ENCODE measurements at places on chromosomes 2 and 18.

GRCh38 chr2:237774811-237775553 lies 23.6 kb upstream of the RBM44 start:
- DNase-seq = no peak

- no peak for DNase-seq
Measured at GRCh38 chr2:86337244-86337835, at the start of gene REEP1. REEP1 (minus strand) TSS chr2:86337626; CDS start chr2:86337510, 116 bp downstream.

DNA sequence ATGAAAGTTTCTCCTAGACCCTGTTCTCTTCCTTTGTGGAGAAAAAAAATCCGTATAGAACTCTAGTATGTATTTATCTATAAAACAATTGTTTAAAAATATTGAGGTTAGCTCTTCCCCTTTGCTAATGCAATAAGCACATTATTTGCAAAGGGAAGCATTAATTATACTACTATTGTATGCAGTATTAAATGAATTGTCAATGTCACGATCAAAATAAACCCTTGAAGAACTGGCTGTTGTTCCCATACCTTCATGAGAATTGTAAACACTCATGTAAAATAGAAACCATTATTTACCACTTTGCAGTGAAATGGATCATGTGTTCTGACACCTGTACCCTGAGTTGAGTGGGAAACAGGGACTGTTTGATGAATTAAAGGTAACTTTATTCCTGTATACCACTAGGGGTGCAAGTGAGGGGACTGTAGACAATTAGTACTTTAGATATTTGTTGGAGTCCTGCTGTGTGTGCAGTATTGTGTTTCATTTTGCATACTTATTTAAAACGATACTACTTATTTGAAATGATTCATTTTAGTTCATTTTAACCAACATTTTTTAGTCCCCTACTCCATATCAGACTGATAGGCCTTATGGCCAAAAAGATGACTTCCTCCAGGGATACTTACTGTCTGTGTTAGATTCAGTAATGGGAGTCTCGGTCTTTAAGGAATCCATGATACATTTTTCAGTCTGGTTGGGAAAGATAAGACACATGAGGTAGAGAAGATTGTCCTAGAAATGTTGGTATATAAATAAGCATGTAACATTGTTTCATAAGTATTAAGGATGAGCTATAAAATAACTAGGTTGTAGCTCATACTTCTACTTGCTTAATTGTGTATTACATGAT lies 7.9 kb downstream of the PKP4 start:
- no peak for DNase-seq

GRCh38 chr18:11817229-11817628 lies 34.0 kb upstream of the CHMP1B start:
- no peak for DNase-seq

- DNase-seq = no peak
Measured at GRCh38 chr2:119753041-119753929, 6.4 kb upstream of the PTPN4 start.

DNA sequence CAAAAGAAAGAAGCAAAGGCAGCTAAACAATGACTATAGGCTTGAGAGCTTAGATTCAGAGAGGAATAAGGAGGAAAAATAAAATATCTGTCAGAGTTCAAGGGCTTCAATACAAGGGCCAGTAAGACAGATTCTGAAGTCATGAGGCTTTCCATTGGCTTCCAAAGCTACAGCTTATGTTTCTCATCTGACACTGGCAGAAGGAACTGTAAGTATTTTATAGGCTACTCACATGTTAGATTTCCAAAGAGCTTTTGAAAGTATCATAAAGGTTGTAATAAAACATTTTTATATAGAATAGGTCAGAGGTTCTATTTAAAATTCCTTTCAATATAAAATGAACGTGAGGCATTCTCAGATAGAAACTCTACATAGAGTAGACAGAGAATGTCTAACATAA lies 746.6 kb upstream of the NXPH2 start:
- no peak for DNase-seq

GRCh38 chr2:137357634-137358033 lies 592.3 kb downstream of the THSD7B start:
- DNase-seq = no peak

- no peak for DNase-seq
Measured at GRCh38 chr2:55902971-55903370, 20.6 kb downstream of the EFEMP1 start.

DNA sequence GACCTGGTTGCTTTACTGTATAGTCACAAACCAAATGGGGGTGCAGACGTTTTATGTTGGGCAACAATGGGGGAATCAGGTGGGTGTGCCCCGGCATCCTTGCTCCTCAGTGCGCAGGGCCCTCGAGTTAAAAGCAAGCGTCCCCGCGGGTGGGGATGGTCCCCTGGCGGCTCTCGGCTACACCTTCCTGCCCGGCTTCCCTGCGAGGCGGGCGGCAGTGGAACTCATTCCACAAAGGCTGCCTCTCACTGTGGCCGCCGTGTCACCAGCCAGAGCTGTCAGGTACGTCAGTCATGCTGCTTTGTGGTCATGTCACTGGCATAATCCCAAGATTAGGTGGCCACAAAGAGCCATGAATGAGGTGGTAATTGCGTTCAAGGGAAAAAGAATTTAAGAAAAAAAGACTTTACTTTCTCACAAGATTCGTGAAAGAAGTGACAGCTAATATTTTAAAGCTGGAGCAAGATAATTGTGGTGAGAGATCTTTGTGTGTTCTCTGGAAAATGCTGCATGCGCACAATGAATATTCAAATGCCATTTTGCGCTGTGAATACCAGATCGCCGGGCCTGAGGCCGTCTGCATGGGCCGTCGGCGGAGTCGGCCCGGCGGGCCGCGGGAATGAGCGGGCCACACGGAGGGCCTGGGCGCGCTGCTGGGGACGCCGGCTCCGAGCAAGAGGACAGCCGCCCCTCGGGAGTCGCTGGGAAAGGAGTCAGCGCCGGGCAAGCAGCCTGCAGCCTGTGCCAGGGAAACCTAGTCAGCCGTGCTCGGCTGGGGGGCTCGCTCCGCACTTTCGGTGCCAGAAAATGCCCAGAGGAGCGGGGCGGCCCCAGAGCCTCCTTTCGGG lies 82.3 kb upstream of the LDLRAD4 start:
- DNase-seq = no peak

GRCh38 chr2:62687636-62688035 lies 17.9 kb upstream of the EHBP1 start:
- DNase-seq = no peak

DNA sequence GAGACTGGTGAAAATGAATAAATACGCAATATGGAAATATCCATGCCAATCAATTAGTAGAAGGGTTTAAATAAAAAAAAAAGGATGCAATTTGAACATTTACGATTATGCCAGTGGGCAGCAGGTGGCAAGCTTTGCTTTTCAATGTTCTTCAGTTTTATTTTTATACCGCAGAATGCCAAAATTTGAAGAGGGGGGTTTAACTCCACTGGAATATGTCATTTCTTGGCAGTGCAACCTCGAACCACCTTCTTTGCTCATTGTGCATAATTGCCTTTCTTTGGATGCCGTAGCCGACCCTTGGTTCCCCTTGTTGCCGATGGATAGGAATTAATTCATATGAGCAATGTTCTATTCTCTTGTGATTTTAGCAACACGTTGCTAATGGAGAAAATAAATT lies 88.0 kb downstream of the LTBP1 start:
- DNase-seq = no peak

GRCh38 chr18:57149051-57149450 lies 2.2 kb downstream of the BOD1L2 start:
- no peak for DNase-seq

GRCh38 chr2:223465793-223466192 lies 136.4 kb downstream of the SCG2 start:
- no peak for DNase-seq

GRCh38 chr2:161384864-161385263 lies 31.2 kb upstream of the TBR1 start:
- no peak for DNase-seq

GRCh38 chr2:42296226-42296625 lies 64.8 kb downstream of the COX7A2L start:
- DNase-seq = no peak

GRCh38 chr2:30448866-30449265 lies 1.8 kb downstream of the LCLAT1 start:
- no peak for DNase-seq

DNA sequence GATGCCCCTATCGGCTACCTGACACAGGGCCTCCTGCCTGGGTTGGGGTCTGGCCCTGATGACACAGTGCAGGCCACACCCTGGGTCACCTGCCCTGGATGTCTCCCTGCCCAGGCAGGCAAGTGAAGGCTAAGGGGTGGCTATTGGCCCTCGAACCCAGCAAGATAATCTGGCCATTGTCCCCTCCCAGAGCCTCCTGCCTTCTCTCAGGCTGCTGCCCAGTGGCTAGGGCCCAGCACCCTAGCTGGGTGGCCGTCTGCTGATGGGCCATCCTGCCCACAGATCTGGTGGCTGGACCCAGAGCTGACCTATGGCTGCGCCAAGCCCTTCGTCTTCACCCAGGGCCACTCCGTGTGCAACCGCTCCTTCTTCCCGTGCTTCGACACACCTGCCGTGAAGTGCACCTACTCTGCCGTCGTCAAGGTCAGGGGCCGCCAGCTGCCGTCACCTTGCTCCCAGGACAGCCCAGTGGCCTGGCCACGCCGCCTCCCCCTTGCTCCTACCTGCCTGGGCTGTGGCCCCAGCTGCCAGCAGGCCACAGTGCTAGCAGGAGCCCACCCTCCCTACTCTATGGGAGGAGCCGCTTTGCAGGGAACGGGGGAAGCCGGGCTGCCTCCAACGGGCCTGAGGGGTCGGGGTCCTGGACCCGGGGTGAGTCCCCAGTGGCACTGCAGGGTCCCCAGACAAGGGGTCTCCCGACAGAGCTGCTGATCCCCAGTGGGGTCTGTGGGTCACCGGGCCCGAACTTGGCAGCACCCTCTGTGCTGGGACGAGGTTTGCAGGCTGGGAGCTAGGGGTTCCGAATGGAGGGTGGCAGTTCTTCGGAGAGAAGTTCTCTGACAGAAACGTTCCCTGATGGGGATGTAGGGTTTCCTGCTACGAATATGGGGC lies 4.1 kb downstream of the RNPEPL1 start:
- no peak for DNase-seq

GRCh38 chr2:157980020-157980419 lies 103.9 kb upstream of the ACVR1 start:
- DNase-seq = no peak

DNA sequence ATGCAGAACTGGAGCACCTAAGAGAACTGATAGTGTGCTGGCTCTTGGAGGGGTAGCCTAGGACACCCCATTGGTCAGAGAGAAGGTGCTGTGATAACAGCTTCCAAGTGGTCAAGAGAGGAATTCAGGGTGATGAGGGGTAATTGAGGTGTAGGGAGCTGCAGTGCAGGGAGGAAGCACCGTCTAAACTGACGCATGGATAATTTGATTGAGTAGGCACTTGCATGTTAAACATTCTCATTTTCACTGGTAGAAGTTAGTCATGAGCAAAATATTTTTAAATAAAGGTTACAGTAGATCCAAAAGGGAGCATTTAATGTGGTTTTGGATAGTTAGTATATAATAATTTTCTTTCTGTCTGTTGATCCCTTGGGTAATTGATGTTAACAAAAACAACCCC lies 155.1 kb upstream of the TCF4 start:
- no peak for DNase-seq

DNA sequence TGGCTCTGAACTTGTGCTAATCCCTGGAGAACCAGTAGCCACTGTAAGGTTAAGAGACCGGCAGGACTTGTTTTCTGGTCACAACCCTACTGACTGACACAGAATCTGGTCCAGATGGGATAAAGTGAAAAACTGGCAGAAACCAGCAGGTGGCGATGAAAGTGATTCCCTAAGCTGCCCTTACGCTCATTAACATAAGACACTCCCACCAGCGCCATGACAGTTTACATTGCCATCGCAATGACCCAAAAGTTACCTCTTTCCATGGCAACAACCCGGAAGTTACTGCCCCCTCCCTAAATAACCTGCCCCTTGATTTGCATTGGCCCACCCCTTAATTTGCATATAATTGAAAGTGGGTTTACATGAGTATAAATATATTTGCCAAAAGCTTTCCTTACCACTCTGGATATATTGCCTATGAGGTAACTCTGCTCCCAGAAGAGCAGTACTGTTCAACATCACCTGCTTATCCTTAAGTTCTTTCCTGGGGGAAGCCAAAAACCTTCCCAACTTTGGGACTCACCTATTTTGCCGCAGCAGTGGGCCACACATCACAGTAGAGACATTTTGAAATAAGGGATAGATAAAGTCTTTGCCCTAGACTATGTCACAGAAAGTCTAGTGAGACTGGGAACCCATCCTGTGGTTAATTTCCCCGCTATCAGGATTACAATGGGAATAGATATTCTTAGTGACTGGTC lies 35.8 kb upstream of the AFF3 start:
- no peak for DNase-seq

DNA sequence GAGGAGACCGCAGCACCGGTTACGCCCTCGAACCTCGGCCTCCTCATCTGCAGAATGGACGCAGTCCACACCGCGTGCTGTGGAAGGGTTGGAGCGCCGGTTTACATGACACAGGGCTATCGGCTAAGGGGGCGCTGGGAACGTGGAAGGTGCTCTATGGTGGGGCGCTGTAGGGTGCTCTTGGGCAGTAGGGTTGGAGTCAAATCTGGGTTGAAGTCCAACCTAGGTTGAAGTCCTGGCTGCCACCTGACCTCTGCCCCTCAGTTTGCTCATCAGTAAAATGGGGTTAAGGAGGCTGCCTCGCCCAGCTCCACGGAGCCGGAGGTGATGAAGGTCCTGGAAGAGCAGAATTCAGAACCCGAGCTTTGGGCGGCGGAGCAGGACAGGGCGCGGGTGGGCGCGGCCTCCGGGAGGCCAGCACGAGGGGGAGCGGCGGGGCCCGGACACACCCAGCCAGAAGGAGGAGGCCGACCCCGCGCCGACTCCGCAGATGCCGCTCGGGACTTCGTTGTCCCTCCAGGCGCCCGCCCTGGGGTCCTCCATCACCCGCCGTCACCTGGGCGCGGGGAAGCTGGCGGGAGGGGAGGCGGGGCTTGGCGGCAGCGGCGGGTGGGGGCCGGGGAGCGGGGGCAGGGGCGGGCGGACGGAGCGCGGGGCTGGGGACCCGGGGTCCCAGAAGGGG lies 558 bp upstream of the GAREM2 start:
- DNase-seq = no peak

DNA sequence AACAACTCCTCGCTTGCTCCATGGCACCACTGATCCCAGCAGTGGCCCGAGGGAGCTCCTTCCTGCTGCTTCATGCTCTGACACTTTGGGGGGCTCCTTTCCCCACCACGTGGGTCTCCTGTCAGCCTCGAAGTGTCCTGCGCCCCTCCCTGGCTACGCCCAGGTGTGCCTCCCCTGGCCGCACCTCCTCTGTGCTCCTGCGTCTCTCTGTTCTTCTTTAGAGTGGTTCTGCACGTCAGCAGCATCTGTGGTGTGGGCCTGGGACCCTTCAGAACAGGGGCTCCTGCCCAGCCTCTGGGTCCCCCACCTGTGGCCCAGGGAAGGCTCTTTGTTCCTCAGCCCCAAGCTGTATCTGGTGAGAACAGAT lies 26.7 kb upstream of the NTSR2 start:
- no peak for DNase-seq

All from cortex of kidney (tissue), 1 donor.